Panc1 (cell line): ENCODE measurements at places on chromosomes 2 and 18.
A peak's percentile ranks its signal among the peaks of the same experiment; 100 is the strongest.

- no peaks in the 10 kb centered on the region for H3K36me3 ChIP-seq
- DNase-seq = no peak
- no peak overlapping the region for H3K4me3 ChIP-seq
- no peak overlapping the region for H3K27ac ChIP-seq
These were observed 14.9 kb downstream of the ICOS start for GRCh38 chr2:203951366-203951902.

- no peak for DNase-seq
- no peak overlapping the region for H3K27ac ChIP-seq
- no peaks in the 10 kb centered on the region for H3K27me3 ChIP-seq
These were observed 45.3 kb downstream of the ZNF521 start for GRCh38 chr18:25306671-25307070.

- H3K36me3 ChIP-seq = no peaks in the 10 kb centered on the region
- peak; percentile 89 for DNase-seq
These were observed 42.5 kb downstream of the COPS8 start for GRCh38 chr2:237128026-237128703.

DNA sequence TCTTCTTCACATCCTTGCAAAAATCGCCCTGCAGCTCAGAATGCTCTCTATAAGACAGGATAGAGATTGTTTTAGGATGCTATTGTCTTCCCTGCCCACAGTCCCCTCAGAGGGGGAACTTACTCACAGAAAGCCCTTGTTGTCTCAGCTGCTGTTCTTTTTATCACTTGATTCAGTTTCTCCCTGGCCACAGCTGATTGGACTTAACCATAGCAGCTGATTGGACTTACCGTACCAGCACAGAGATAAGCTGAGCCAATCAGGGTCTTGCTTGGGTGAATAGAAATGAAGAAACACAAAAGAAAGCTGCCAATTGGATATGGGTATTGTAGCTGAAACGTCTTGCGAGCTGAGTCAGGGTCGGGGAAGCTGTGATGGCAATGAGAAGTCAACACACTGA lies 194.2 kb upstream of the MEX3C start:
- no peaks in the 10 kb centered on the region for H3K4me1 ChIP-seq
- no peaks in the 10 kb centered on the region for H3K27me3 ChIP-seq
- H3K4me3 ChIP-seq = no peak overlapping the region
- no peak overlapping the region for H3K27ac ChIP-seq
- no peaks in the 10 kb centered on the region for H3K36me3 ChIP-seq

- H3K27me3 ChIP-seq = no peaks in the 10 kb centered on the region
- peaks cover 2% of the 10 kb centered on the region for H3K36me3 ChIP-seq
- DNase-seq = no peak
- no peak overlapping the region for H3K27ac ChIP-seq
- H3K4me3 ChIP-seq = no peak overlapping the region
These were observed 62.5 kb downstream of the RPIA start for GRCh38 chr2:88753833-88754584.

DNA sequence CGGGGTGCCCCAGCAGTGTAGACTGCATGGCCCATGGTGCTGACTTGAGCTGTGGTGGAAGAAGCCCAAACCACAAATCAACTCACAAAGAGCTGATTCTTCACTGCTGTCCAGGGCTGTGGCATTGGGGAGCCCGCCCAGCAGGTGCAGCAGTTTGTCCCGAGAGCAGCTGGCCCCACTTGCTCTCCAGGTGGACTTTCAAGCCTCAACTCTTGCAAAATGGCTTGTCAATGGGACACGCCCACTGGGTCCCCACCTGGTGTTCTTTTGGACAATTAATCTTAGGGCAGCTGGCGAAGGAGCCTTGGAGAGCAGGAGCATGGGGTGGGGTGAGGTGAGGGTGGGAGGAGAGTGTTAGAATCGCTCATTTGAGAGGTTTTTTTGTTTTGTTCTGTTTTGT lies 117.9 kb downstream of the MYCN start:
- H3K36me3 ChIP-seq = no peaks in the 10 kb centered on the region
- H3K27me3 ChIP-seq = no peaks in the 10 kb centered on the region
- H3K27ac ChIP-seq = no peak overlapping the region
- no peak overlapping the region for H3K4me3 ChIP-seq

- no peak for DNase-seq
- H3K4me3 ChIP-seq = no peak overlapping the region
These were observed 17.1 kb upstream of the TMEM237 start for GRCh38 chr2:201660293-201660895.

DNA sequence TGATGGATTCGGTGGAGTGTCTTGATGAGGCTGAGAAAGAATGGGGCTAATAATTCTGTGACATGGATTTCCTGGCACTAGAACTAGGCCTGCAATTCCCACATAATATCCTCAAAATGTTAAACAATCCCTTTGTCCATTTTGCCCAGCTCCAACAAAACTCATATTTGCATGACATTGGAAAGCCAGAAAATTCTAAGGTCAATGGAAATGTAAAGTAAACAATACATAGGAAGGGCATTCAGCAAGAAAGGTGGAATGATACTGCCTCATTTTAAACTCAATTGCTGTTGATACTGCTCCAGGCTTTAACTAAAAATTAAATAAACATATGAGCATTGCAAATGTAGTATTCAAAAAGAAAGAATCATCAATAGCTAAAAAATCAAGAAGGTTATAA lies 434.8 kb upstream of the SLC8A1 start:
- H3K36me3 ChIP-seq = no peaks in the 10 kb centered on the region
- no peak overlapping the region for H3K27ac ChIP-seq
- H3K27me3 ChIP-seq = no peaks in the 10 kb centered on the region
- DNase-seq = no peak
- H3K4me3 ChIP-seq = no peak overlapping the region

- no peaks in the 10 kb centered on the region for H3K36me3 ChIP-seq
- no peaks in the 10 kb centered on the region for H3K27me3 ChIP-seq
- no peak overlapping the region for H3K4me3 ChIP-seq
- DNase-seq = no peak
- no peak overlapping the region for H3K27ac ChIP-seq
- H3K4me1 ChIP-seq = no peaks in the 10 kb centered on the region
These were observed 168.7 kb downstream of the TCF4 start for GRCh38 chr18:55419132-55419946.

- H3K36me3 ChIP-seq = peaks cover 32% of the 10 kb centered on the region
- H3K4me1 ChIP-seq = peaks cover 96% of the 10 kb centered on the region
- peak overlapping the region; percentile 99 for H3K27ac ChIP-seq
These were observed 44.3 kb downstream of the FEZ2 start for GRCh38 chr2:36553683-36554082.

DNA sequence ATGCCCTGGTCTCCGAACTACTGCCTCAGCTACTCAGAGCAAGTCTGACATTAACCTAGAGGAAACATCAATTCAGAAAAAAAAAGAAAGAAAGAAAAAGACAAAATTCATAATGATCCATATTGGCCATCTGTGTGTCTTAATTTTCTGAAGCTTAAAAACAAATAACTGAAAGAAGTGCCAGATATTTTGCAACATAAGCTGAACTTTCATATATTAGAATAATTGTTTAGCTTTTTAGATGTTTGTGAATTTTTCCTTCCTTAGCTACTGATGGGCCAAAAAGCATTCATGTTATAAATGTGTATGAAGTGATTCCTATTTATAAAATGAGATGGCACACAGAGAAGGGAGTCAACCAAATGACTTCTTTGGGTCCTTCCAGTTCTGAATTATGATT lies 555.0 kb upstream of the CHAC2 start:
- H3K4me3 ChIP-seq = no peak overlapping the region
- H3K27ac ChIP-seq = no peak overlapping the region
- H3K36me3 ChIP-seq = no peaks in the 10 kb centered on the region
- DNase-seq = no peak
- H3K4me1 ChIP-seq = no peaks in the 10 kb centered on the region

DNA sequence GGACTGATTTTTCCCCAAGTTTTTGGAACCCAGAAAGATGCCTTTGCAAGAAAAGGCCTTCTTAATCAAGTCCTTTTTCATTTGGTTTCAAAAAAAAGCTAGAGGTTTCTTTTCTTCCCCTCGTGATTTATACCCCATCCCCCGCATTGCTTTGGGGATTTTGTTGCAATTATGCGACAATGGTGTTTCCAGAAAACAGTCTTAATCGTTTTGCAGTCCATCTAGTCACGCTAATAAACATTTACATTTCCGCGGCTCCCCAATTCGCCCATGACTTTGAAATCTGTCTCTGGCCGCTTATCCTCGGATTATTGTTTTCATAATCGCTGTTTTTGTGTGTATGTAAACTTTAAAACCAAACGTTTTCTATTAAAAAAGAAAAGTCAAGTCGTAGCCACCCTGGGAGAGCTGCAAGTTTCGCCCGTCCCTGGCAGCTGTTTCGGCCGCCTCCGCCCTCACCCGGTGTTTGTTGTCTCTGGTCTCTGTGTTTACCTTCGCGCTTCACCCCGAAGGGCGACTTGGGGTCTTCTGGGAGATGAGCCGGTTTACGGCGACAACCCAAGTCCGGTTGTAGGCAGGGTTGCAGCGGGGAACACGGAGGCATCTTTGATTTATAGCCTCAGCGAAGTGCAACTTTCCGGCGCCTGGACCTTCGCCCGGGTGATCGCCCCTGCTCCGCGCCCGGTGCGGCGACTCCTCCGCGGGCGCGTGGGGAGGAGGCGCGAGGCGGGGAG lies 667 bp downstream of the SP9 start:
- no peaks in the 10 kb centered on the region for H3K36me3 ChIP-seq
- H3K4me3 ChIP-seq = no peak overlapping the region
- no peak overlapping the region for H3K27ac ChIP-seq
- peaks cover 16% of the 10 kb centered on the region for H3K4me1 ChIP-seq
- no peak for DNase-seq

DNA sequence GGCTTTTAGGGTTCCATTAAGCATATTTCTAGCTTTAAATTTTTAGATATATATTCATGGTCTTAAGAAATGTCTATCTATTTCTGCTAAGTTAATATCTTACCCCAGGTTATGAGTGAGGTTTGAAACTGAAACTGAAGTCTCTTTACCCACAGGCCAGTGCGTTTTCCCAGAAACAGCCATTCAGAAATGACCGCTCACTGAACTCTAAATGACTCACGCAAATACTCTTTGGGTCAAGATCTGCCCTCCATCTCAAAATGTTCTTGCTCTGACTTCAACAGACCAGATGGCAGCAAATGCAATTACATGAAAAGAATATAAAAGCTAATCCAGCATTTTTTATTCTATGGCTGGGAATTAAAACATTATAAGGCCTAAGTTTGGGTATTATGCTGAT lies 315.2 kb downstream of the TDRD15 start:
- H3K27ac ChIP-seq = no peak overlapping the region
- no peaks in the 10 kb centered on the region for H3K36me3 ChIP-seq
- H3K27me3 ChIP-seq = no peaks in the 10 kb centered on the region
- no peak overlapping the region for H3K4me3 ChIP-seq
- DNase-seq = no peak

GRCh38 chr2:198311020-198311419 lies 506.6 kb downstream of the PLCL1 start:
- no peak for DNase-seq
- H3K4me1 ChIP-seq = no peaks in the 10 kb centered on the region
- no peak overlapping the region for H3K4me3 ChIP-seq
- peaks cover 10% of the 10 kb centered on the region for H3K27me3 ChIP-seq

DNA sequence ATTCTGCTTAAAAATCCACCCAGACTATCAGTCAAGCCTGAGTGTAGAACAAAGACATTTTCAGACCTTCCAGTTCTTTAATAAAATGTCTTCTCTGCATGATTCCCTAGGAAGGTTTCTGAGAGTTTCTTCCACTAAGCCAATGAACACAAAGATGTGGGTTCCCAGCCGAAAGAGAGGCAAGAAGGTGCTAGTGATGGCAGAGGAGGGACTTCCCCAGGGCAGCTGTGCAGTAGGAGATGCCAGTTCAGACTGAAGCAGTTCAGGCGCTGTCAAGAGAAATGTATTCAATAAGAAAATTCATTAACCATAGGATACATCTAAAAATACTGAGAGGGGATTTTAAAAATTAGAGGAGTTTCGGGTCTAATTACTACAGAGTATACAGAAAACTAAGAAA lies 83.3 kb downstream of the RND3 start:
- H3K27ac ChIP-seq = no peak overlapping the region
- DNase-seq = no peak
- no peak overlapping the region for H3K4me3 ChIP-seq
- no peaks in the 10 kb centered on the region for H3K27me3 ChIP-seq
- no peaks in the 10 kb centered on the region for H3K4me1 ChIP-seq

GRCh38 chr2:113224647-113225236 lies 51.0 kb downstream of the PSD4 start:
- H3K27me3 ChIP-seq = no peaks in the 10 kb centered on the region
- peaks cover 3% of the 10 kb centered on the region; the same call in 1 of the 2 replicates for H3K4me1 ChIP-seq
- no peak overlapping the region for H3K4me3 ChIP-seq
- no peak for DNase-seq
- H3K36me3 ChIP-seq = no peaks in the 10 kb centered on the region

- H3K36me3 ChIP-seq = peaks cover 8% of the 10 kb centered on the region; the same call in 1 of the 2 replicates
- H3K27me3 ChIP-seq = no peaks in the 10 kb centered on the region
- no peak for DNase-seq
- no peak overlapping the region for H3K4me3 ChIP-seq
- peaks cover 13% of the 10 kb centered on the region for H3K4me1 ChIP-seq
These were observed 2.8 kb upstream of the SCRN3 start for GRCh38 chr2:174392706-174393105.

GRCh38 chr2:98382739-98383138 lies 36.5 kb downstream of the CNGA3 start:
- H3K27me3 ChIP-seq = peaks cover 6% of the 10 kb centered on the region
- H3K36me3 ChIP-seq = no peaks in the 10 kb centered on the region
- H3K27ac ChIP-seq = no peak overlapping the region
- no peaks in the 10 kb centered on the region for H3K4me1 ChIP-seq
- DNase-seq = no peak

DNA sequence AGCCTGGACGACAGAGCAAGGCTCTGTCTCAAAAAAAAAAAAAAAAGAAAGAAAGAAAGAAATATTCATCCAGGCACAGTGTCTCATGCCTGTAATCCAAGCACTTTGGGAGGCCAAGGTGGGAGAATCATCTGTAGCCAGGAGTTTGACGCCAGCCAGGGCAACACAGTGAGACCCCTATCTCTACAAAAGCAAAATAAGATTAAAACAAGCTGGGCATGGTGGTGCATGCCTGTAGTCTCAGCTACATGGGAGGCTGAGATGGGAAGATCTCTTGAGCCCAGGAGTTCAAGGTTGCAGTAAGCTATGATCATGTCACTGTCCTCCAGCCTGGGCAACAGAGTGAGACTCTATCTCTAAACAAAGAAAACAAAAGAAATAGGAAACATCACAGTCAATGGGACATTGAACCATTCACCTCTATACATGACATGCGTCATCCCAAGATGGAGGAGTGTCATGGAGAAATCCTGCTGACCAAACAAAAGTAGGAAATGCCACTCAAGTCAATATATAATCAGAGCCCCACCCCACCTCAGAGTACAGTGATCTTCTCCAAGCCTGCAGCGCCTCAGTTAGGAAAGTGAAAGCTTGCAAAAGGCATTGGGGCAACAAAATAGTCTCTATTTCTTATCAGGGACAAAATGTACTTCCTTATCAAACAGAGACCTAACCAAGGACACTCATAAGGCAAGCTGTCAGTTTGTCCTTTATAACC lies 9.8 kb downstream of the FEV start:
- peaks cover 5% of the 10 kb centered on the region; the same call in 1 of the 2 replicates for H3K4me1 ChIP-seq
- no peak overlapping the region for H3K27ac ChIP-seq
- peaks cover 7% of the 10 kb centered on the region; the same call in 1 of the 2 replicates for H3K27me3 ChIP-seq
- H3K36me3 ChIP-seq = no peaks in the 10 kb centered on the region
- DNase-seq = no peak
